ENCODE measurements at places on chromosomes 1 and 21.

DNA sequence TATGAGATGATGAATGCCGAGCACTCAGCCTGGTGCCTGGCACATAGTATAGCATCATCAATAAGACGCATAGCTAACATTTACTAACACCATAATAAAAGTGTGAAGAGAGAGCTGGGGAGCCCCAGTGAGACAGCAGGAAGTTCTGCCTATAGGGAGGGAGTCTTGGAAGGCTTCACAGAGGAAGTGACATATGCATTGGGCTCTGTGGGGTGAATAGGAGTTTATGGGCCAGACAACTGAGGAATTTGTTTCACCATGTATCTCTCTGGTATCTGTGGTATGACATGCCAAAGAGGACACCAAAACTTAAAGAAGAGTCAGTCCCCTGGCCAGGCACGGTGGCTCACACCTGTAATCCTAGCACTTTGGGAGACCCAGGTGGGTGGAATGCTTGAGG is 118.3 kb upstream of the TMEM51 start:
- DNase-seq: no peak

DNA sequence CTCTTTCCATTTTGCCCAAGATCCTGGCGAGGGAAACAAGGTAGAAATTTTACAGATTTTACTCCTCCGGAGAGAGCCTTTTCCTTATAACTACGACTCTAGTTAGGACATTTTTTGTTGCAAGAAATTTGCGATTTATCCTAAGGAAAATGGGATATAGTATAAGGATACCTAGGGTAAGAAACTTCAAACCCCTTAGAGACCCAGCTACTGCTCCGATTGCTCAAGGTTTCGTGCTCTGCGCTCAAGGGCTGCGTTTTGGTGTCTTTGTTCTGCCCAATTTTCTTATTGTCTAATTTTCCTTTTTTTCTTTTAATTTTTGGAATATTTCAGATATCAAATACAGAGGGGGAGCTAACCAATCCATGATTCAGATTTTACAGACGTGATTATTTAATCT is 1.5 kb downstream of the TTC3 start:
- no peak for DNase-seq

DNA sequence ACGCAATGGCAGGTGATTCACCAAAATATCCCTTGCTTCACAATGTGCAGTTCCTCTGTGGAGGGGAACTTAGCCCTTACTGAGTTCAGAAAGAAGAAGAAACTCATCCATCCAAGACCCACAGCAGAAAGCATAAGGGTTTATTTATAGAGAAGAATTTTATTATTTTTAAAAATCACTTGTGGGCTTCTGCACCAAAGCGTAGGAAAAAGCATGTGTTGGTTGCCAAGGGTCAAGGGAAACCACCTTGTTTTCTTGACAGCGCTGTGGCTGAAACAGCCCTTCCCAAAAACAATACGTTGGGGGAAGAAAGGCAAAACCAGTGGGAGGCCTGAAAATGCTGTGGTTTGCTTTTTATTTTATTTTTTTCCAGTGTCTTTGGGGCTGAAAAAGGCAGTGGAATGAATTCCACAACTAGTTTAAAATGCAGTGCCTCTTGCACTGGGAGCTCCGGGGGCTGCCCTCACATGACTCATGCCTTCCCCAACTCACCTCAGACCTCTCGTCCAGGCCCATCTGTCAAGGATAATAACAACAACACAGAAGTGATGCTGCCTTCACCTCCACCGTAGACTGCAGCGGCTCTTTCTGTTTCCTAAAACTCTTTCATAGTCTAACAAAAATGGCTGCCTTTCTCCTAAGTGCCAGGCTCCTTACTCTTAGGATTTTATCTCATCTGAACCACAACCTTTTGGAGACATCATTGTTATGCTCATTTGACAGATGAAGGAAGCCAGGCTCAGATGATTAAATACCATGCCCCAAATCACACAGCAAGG is 224.2 kb upstream of the JUN start:
- no peak for DNase-seq

DNA sequence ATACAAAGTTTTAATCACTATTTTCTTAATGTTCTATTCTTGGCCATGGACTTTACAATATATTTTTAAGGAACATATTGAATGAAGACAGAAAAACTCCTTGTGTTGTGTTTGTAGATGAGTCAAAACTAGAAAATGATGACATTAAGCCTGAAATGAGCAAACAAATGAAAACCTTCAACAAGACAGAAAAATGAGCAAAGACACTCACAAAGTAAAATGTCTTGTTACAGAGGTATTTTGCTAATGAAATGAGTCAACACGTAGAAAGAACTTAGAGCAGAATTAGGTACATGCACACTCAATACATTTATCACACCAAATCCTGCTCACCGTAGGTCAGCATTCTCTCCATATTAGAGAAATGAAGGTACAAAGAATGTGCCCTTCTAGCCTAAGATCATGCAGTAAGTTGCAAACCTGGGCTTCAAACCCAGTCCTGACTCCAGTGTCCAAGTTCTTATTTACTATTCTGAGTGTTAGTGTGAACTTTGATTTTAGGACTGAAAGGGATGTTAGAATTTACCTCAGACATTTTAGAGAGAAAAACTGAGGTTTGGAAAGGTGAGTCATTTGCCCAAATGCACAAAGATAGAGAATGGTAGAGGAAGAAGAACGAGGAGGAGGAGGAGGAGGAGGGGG is 133.9 kb upstream of the SGIP1 start:
- no peak for DNase-seq

DNA sequence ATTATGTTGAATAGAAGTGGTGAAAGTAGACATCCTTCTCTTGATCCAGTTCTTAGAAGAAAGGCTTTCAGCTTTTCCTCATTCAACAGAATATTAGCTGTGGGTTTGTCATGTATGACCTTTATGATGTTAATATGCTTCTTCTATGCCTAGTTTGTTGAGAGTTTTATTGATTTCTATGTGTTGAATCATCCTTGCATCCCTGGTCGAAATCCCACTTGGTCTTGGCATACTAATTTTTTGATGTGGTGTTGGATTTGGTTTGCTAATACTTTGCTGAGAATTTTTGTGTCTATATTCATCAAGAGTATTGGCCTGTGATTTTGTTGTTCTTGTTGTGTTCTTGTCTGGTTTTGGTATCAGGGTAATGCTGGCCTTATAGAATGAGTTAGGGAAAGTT is 20.9 kb downstream of the CD55 start:
- DNase-seq: no peak

GRCh38 chr1:204336421-204337035 is 23.2 kb downstream of the PLEKHA6 start:
- DNase-seq: no peak

- DNase-seq: no peak
These were observed 201.5 kb downstream of the PDE4B start for GRCh38 chr1:65994223-65994622.

Measured in CD4-positive, alpha-beta T cell treated with Interleukin-4 for 1 hour (primary cell).